ENCODE measurements at places on chromosomes 7 and 10. TPM values are rescaled to one million over a fixed set of nuclear protein-coding genes. Genes with fewer than 3 reads are reported as not detected.

DNA sequence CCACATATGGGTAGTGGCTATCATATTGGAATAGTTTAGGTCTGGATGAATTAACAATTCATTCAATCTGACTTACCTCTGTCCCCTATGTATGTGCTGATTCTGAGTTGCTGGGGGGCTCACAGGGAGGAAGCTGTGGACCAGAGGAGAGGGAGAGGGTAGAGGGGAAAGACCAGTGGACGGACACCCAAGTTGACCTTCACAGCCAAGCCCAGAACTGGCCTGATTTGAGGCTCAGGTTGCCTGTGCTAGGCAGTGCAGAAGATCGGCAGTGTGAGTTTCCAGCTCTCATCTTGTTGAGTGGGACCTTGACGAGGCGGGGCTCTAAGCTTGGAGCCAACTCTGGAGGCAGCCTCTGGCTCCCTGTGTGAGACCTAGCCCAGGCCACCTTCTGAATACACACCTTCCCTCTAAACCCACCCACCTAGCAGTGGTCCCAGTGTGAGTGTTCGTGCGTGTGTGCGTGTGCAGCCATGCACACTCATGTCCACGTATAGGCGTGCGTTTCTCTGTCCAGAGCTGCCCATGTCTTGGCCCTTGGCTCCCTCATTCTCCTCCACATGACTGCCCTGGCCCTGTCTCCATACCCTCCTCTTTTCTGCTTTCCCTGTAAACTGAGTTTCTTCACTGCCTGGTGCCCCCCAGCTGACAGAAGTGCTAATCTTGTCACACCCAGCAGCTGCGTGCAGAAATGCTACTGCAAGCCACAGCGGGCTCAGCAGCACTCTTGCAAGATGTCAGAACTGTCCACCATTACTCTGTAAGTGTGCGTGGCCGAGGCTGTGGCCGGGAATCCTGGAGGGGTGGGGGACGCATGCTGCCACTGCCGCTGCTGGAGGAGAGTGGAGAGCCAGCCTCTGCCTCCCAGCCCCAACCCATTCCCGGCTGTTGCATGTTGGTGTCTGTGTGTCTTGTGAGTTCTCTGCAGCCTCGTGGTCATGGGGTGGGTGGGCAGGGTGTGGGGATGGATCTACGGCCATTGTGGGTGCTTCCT is 47.6 kb downstream of the ADCYAP1R1 start:
- no peak for DNase-seq

GRCh38 chr7:8514781-8515519 is 81.5 kb downstream of the NXPH1 start:
- DNase-seq, result no peak

DNA sequence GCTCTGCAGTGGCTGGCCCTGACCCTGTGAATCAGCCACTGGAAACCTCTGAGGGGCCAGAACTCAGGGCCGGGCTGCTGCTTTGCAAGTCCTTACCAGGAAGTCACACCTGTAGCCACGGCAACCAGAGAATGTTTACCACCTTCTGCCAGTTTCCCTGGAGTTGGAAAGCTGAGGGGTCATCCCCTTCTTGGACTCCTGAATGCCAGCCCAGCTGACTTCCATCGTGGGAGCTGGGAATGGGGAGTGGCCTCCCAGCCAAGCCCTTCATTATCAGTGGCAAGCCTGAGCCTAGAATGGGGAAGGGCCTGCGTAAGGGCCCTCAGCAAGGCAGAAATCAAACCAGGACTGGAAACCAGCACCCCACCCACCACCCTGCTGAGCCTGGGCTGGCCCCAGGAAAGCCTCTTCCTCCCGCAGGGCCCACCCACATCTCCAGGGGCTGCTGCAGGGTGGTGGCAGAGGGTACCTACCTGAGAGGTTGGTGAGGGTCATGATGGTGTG is 6.5 kb upstream of the CRHR2 start:
- DNase-seq, result no peak

DNA sequence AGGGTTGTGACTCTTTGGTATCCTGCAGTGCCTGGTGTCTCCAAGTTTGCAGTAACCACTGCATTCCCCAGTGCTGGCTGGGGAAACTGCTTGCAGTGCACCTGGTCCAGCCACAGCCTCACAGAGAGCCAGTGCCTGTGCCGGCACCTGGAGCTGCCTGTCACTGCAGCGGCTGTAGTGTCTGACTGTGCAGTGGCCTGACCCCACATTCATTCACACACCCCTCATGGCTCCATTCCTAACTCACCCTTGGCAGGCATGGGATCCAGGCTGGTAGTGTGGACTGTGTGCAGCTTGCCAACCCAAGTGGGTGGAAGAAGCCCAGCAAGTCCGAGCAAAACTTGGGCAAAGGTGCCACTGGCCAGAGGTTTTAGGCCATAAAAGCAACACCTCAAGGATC is 3.7 kb upstream of the CYP3A43 start:
- DNase-seq, result peak; percentile 17

The LRRC17 gene
- total RNA-seq, result 1.9 TPM

DNA sequence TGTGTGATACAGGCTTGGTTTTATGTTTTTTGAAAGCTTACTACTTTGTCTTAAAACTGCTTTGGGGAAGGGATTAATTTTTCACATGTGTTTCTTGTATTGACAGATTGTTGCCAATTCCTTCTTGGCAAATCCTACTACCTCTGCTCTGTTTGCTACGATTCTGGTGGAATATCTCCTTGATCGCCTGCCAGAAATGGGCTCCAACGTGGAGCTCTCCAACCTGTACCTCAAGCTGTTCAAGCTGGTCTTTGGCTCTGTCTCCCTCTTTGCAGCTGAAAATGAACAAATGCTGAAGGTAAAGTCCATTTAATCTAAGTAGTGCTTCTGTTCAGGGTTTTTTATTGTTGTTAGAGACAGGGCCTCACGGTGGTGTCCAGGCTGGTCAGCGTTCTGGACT is 33.6 kb downstream of the TRRAP start:
- no peak for DNase-seq

- DNase-seq, result no peak
These were observed 8.6 kb upstream of the BET1 start for GRCh38 chr7:94012746-94013145.

The CUBN gene
- 0.77 TPM for total RNA-seq

The IDI1 gene
- 15.8 TPM for total RNA-seq

The LIPF gene
- not detected for total RNA-seq

GRCh38 chr10:61148451-61148850 is 204.5 kb upstream of the RHOBTB1 start:
- DNase-seq, result no peak

DNA sequence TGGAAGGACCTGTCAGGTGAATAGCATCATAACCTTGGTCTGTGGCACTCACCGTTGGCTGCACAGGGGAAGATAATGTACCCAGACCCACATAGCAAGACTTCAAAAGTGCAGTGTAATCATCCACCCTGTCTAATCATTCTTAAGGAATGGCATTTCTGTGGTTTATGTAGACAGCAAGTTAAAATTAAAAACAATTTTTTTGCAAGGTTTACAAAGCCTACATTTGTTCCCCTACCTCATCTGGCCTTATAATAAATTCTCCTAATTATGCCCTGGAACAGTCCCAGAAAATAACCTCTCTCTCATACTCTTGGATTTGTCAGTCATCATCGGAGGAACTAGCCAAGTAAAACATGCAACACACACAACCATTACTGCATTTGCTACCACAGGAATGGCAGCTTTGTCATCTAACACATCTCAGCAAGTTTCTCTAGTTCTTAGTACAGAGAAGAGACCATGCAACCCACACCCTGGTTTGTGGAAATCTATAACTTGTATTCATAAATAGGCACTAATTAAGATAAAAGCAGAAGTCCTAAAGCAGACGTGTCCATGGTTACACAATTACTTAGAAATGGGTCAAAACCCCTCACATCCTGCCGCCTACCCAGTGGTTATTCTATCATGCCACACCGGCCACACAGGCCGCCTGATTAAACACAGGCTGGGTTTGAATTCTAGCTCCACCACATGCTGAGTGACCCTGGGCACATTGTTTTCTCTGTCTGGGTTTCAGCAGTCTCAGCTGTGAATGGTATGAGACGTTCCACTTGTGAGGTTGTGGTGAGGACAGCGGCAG is 19.1 kb downstream of the ABLIM1 start:
- DNase-seq, result no peak

GRCh38 chr7:122457969-122458368 is 153.4 kb upstream of the FEZF1 start:
- no peak for DNase-seq

- DNase-seq, result no peak
These were observed 53.9 kb upstream of the CREB5 start for GRCh38 chr7:28358423-28358868.

DNA sequence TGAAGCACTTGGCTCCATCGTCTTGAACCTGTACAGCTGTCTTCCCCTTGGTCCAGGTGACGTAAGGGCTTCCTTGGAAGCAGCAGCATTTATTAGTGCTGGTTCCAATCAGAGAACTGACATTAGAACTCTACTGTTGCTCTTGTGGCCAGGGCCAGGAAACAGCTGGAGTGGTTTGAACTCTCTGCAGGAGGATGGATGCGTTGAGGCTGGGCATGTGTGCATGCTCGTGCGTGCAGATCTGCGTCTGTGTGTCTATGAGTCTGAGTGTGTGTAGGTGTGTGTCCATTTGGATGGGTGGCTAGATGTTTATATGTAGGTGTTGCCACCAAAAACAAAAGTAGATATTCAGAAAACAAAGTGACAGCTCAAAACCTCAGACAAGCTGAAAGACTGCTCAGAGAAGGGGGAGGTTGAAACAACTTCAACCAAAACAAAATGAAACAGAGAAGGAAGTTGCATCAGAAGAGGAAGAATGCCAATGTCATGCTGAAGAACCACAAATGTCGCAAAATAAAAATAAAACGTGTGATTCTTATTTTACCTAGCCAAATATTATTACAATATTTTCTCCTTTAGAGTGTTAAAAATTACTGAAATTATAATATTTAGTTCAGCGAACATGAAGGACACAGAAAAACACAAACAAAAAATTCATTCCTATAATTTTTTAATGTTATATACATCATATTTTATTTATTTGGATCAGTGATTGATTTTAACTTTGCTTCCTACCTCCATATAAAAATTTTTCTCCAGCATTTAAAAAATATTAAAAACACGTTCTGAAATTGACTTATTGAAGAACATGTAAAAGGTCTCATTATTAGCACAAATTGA is 96.1 kb upstream of the MKLN1 start:
- peak; percentile 47 for DNase-seq

Measured in left ventricle myocardium superior (tissue), 1 donor.